ENCODE measurements at places on chromosomes 5 and 9. TPM values are rescaled to one million over a fixed set of nuclear protein-coding genes. Genes with fewer than 3 reads are reported as not detected.

Gene CCDC180
- total RNA-seq: 4.0 TPM

Gene SLC6A18
- total RNA-seq: not detected

Gene SLC34A3
- 0.49 TPM for total RNA-seq

Gene ZNF454
- 5.6 TPM for total RNA-seq

Gene KLHL9
- 25.0 TPM for total RNA-seq

Gene ROPN1L
- 0.26 TPM for total RNA-seq

Gene CCDC152
- 2.3 TPM for total RNA-seq

Gene C5orf52
- total RNA-seq: not detected

GRCh38 chr5:149961186-149961685 is 678 bp downstream of the SLC26A2 start:
- no peak for DNase-seq

GRCh38 chr9:114176624-114177291 is 21.4 kb downstream of the COL27A1 start:
- DNase-seq: no peak

GRCh38 chr9:9790216-9790872 is 822.5 kb downstream of the PTPRD start:
- DNase-seq: peak; percentile 25

- DNase-seq: no peak
These were observed 109.6 kb downstream of the TRIM32 start for GRCh38 chr9:116796669-116797068.

- DNase-seq: no peak
These were observed 364.4 kb downstream of the CSNK1G3 start for GRCh38 chr5:123876276-123876790.

DNA sequence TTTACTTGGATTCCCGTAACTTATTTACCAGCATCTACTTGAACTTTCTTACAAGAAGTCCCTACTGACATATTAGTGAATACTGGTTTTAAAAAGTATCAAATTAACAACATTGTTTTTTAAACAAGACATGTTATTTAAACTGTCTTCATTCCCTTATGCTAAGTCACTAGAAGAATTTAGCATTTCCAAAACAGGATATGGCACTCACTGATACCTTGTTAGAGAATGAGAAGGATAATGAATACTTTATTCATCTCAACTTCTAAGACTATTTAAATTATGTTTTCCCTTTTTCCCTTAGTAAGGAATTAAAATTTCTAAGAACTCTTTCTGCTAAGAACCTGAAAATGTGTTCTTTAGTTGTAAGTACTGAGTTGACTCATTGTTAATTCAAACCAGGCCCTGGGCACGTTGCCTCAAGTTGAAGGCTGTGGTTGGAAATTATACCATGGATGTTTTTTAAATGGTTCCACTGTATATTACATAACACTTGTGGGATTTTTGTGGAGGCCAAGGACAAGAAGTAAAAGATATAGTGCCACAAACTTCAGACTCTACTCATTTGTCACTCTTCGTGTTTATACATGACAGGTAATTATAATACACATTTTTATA is 219.0 kb upstream of the EDIL3 start:
- no peak for DNase-seq

DNA sequence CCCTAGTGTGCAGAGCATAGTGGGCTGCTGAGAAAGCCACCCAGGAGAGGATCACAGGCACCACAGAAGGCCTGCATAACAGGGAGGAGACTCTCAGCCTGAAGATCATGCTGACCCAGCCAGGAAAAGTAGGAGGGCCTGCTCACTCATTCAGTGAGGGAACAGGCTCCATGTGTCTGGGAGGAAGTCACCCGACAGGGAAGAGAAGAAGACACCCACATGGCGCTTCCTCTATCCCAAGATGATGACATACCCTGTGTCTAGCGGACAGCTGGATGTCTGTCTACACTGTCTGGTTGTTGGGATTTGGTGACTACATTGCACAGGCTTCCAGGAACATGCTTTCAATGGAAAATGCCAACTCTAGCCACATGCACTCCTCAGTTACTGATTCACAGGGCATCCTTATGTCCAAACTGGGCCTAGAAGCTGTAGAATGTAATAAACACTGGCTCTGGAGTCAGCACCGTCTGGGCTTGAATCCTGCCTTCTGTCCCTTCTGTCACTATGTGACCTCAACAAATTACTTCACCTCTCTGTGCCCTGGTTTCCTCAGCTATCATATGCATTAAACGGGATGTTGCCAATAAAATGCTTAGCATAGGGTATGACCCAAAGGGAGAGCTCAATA is 47.6 kb downstream of the KLHL3 start:
- no peak for DNase-seq

DNA sequence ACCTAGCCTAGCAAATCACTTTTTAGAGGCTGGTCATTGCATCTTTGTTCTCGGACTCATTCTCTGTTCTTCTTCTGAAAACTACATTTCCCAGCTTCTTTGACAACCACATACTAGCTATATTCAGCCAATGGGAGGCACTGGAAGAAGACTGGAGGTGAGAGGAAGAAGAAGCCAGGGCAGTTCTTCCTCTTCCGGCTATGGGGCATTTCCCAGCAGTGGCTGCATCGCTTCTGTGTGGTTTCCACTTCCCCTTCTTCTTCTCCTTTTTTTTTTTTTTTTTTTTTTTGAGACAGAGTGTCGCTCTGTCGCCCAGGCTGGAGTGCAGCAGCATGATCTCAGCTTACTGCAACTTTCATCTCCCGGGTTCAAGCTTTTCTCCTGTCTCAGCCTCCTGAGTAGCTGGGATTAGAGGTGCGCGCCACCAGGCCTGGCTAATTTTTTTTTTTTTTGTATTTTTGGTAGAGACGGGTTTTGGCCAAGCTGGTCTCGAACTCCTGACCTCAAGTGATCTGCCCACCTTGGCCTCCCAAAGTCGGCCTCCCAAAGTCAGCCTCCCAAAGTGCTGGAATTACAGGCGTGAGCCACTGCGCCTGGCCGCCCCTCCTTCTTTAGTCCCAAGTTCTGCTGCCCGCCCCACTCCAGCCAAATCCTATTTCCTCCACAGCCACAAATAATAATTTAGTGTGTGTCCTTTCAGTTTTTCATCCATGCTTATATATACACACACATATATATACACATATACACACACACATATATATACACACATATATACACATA is 6.9 kb upstream of the UBAP1 start:
- DNase-seq: no peak

DNA sequence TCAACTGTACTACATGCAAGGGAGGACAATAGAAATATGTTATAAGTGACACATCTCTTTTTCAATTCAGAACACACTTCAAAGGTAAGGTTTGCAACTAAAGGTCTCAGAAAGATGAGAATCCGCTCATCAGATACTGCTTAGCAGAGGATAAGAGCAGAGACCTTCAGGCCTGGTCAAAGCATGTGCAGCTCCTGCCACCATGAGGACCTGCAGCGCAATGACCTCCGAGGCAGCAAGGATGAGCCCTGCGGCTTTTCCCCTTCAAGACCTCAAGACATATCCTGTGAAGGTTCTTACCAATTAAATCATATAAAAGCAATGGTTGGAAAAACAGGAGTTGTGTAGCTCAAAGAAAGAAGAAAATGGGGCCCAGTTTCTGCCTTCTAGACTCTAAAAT is 135.8 kb downstream of the TRIM36 start:
- no peak for DNase-seq

GRCh38 chr9:112245126-112245525 is 70.0 kb upstream of the SUSD1 start:
- DNase-seq: no peak

GRCh38 chr9:95446984-95447383 is 69.8 kb downstream of the PTCH1 start:
- DNase-seq: no peak

DNA sequence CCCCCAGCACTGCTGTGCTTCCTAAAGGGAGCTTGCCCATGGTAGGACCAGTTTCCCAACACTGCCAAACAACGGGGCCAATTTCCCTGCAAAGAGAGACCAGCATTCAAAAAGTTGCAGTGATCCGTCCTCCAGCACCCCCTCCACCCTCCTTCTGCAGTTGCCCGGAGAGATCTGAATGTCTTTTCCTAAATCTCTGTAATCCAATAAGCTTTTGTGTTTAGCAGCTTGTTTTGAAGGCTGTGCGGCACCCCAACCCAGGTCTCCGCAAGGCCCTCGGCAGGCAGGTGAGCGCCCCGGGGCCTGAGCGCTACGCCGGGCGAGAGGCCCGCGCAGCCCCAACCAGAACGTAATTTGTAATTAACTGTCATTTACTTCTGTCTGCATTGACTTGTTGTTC is 366.9 kb upstream of the IRX2 start:
- no peak for DNase-seq

DNA sequence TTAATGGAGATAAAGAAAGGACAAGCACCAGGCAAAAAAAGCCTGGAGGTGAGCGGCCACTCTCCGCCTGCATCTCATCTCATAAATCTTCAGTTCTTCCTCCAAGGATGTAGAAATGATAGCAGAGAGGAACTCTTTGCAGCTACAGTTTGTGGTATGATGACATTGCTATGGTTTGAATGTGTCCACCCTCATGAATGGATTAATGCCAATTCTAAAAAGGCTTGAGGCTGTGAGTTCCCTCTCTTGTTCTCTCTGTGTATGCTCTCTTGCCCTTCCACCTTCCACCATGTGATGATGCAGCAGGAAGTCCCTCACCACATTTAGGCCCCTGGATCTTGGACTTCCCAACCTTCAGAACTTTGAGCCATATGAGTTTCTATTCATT is 126.4 kb downstream of the SPOCK1 start:
- DNase-seq: no peak

GRCh38 chr5:40490464-40491111 is 189.1 kb upstream of the PTGER4 start:
- no peak for DNase-seq

DNA sequence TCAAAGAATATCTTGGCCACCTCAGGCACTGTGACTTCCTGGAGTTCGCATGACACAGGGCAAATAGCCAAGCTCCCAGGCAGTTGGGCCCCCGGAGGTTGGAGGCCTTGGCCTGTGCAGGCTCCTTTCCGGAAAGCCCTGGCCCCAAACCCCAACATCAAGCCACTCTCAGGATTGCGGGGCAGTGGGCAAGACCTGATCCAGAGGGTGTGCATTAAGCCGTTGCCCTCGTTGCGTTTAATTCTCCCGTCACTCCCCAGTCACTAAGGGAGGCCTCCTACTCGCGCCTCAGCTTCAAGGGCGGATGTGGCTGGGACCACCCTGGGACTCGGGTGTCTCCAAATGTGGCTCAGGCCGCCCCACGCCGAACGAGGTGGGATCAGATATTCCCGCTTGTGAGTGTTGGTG is 60.1 kb downstream of the TMEM174 start:
- DNase-seq: no peak

GRCh38 chr5:148469501-148469935 is 85.8 kb downstream of the FBXO38 start:
- peak; percentile 48 for DNase-seq

DNA sequence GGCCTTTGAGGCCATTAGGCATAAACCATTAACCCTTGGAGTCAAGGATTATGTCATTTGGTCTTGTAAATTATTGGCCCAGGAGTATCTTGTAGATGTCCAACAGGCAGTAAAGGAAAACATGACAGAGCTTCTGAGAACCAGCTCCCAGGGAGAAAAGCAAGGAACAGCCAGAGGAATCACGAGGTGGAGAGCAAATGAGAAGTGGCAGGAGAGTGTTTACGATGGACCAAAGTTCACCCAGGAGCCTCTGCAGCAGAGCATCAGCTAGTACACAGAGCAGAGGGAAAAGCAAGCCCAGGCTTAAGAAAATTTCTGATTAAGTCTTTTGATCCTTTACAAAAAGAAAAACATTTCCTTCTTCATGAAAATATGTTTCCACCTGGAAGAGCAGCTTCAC is 206.2 kb downstream of the NDUFS4 start:
- no peak for DNase-seq

DNA sequence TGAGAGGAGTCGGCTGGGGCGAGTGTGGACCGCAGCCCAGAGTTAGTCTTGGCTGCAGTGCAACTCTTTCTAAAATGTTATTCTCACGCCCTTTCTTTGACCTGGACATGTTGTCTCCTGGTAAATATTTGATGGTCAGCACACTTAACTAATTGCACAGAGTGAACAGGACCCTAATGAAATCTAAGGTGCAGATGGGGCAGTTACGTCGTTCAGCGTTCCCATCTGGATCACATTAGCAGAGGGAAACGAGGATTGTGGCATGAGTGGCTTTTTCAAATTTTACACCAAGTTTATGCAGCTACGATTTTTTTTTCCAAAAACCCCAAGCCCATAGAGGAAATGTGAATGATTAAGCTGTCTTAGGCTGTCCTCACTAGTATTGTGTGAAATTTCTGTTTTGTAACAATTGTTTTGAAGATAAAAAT is 483 bp downstream of the C9orf85 start:
- DNase-seq: no peak

GRCh38 chr5:32615236-32615635 is 29.9 kb downstream of the SUB1 start:
- DNase-seq: no peak

DNA sequence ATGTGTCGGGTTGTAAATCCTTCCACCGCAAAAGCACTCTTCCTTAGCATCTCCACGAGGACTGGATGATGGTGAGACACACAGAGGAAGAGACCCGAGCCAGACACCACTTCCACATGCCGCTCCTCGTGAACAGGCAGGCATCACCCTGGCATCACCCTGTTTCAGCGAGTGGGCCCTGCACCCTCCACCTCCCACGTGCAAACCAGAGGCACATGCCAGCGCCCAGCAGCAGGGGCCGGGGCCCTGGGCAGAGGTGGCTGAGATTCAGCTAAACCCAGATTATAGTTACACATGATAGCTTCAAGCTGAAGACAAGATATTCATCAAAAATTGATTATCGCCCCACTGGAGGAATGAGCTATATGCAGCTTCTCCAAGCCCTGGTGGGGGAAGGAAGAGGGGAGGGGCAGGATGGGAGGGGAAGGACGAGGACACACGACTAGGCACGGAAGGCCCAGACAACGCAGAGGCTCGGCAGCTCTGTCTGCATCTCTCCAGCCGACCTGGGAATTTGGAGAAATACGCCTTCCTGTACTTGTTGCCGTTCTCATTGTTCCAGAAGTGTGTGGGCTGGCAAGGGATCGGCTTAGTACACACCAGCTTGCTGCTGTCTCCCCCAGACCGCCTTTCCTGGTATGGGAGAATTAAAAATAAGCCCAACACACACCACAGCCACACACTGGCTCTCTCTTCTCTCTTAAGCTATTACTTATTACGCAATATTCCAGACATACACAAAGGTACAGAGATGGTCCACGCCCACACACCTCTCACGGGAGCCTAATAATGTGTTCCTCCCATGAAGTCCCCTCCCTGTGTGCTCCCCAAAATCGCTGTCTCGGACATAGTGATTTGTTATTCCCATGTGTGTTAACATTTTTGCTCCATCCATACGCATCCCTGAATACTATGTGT is 50.4 kb upstream of the ZNF354A start:
- DNase-seq: no peak
